ENCODE measurements at places on chromosomes 13 and 19.

- H3K27ac ChIP-seq: no peak overlapping the region
- peaks cover 31% of the 10 kb centered on the region for H3K27me3 ChIP-seq
- H3K4me1 ChIP-seq: no peaks in the 10 kb centered on the region
Measured at GRCh38 chr19:33306191-33306590, 3.9 kb upstream of the CEBPA start.

GRCh38 chr13:33764716-33765115, 53.2 kb upstream of the RFC3 start:
- no peaks in the 10 kb centered on the region for H3K4me1 ChIP-seq
- no peaks in the 10 kb centered on the region for H3K36me3 ChIP-seq
- DNase-seq: no peak
- no peak overlapping the region for H3K27ac ChIP-seq
- H3K27me3 ChIP-seq: peaks cover 2% of the 10 kb centered on the region

GRCh38 chr19:7694499-7694898, 7.4 kb downstream of the FCER2 start:
- H3K36me3 ChIP-seq: no peaks in the 10 kb centered on the region
- no peak for DNase-seq
- no peak overlapping the region for H3K4me3 ChIP-seq
- H3K27me3 ChIP-seq: peaks cover 7% of the 10 kb centered on the region
- H3K27ac ChIP-seq: no peak overlapping the region
- peaks cover 5% of the 10 kb centered on the region for H3K4me1 ChIP-seq

DNA sequence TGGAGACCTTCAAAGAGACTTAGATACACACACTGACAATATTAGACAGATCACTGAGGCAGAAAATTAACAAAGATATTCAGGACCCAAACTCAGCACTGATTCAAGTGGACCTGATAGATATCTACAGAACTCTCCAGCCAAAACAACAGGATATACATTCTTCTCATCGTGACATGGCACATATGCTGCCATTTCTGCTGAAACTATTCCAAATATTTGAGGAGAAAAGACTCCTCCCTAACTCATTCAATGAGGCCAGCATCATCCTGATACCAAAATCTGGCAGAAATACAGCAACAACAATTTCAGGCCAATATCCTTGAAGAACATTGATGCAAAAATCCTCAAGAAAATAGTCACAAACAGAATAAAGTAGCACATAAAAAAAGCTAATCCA, 53.3 kb downstream of the TRPC4 start:
- no peaks in the 10 kb centered on the region for H3K4me1 ChIP-seq
- H3K4me3 ChIP-seq: no peak overlapping the region
- DNase-seq: no peak
- H3K36me3 ChIP-seq: no peaks in the 10 kb centered on the region
- H3K27ac ChIP-seq: no peak overlapping the region

DNA sequence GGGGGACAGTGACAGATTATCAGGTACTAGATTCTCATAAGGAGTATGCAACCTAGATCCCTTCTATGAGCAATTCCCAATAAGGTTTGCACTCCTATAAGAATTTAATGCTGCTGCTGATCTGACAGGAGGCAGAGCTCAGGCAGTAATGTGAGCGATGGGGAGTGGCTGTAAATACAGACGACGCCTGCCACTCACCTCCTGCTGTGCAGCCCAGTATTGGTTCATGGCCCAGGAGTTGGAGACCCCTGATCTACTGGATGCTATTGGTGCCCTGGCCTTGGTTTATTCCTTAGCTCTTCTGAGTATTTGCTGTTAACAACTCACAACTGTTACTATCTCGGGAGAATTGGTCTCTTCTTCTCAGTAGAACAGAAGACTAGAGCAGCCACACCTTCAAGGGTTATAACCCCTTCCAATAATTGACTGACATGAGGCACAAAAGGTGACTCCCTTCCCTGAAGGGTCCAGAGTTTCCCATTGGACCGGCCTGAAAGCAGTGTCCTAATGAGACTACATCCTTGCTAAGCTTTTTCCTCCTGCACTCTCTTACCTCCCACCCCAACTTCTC, 35.0 kb upstream of the RBM26 start:
- H3K4me3 ChIP-seq: no peak overlapping the region
- no peaks in the 10 kb centered on the region for H3K27me3 ChIP-seq
- no peak overlapping the region for H3K27ac ChIP-seq
- no peak for DNase-seq

- no peak overlapping the region for H3K4me3 ChIP-seq
- H3K27ac ChIP-seq: no peak overlapping the region
- H3K27me3 ChIP-seq: peaks cover 43% of the 10 kb centered on the region
- DNase-seq: peak; percentile 60
Measured at GRCh38 chr13:91406619-91407018, 8.2 kb downstream of the GPC5 start.

- H3K4me3 ChIP-seq: no peak overlapping the region
- H3K4me1 ChIP-seq: no peaks in the 10 kb centered on the region
- H3K27me3 ChIP-seq: no peaks in the 10 kb centered on the region
- H3K27ac ChIP-seq: no peak overlapping the region
Measured at GRCh38 chr13:74886502-74886901, 595.5 kb downstream of the TBC1D4 start.

GRCh38 chr13:21541980-21542379, 62.0 kb downstream of the MICU2 start:
- H3K27me3 ChIP-seq: no peaks in the 10 kb centered on the region
- no peak overlapping the region for H3K4me3 ChIP-seq
- H3K36me3 ChIP-seq: peaks cover 27% of the 10 kb centered on the region

DNA sequence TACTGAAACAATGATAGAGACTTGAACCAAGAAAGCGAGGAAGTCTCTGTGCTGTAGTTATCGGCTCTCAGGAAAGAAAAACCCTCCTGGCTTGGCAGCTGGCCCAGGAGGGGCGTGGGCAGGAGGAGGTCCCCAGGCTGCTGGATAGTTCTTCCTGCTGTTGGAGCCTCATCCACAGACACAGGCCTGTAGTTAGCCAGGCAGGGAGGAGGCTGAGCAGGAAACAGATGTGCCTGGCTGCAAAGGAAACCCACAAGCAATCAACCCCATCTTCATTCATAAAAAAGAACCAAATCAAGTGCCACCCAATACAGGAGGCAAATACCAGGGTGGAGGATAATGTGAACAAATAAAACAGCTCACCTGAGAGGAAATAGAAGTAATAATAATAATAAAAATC, 86.2 kb downstream of the IRS2 start:
- H3K27ac ChIP-seq: no peak overlapping the region
- H3K36me3 ChIP-seq: no peaks in the 10 kb centered on the region
- no peak overlapping the region for H3K4me3 ChIP-seq
- H3K27me3 ChIP-seq: peaks cover 36% of the 10 kb centered on the region
- H3K4me1 ChIP-seq: peaks cover 4% of the 10 kb centered on the region
- no peak for DNase-seq

- H3K4me3 ChIP-seq: no peak overlapping the region
- no peaks in the 10 kb centered on the region for H3K27me3 ChIP-seq
- H3K27ac ChIP-seq: no peak overlapping the region
- no peaks in the 10 kb centered on the region for H3K4me1 ChIP-seq
- H3K36me3 ChIP-seq: peaks cover 48% of the 10 kb centered on the region
Measured at GRCh38 chr19:38711726-38712153, 32.5 kb downstream of the CAPN12 start.

DNA sequence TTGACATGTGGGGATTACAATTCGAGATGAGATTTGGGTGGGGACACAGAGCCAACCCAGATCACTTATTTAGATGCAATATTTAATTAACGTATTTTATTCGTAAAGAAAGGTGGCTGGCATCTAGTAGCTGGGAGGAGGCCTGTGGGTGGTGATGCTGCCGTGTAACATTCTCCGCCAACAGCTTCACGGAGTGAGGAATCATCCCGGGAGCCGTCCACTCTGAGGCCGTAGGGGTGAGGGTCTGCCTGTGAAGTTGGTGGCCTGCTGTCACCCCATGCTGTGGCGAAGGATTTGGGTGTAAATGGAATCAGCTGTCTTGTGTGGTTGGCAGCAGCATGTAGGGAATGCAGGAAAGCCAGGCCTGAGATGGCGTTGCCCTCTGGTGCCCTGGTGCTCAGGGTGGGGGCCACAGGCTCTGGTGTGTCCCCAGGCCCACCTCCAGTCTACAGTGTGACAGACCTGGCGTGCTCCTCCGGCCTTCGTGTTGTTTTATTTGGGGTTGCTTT, 3.3 kb upstream of the TEX29 start:
- peaks cover 10% of the 10 kb centered on the region for H3K36me3 ChIP-seq
- no peaks in the 10 kb centered on the region for H3K27me3 ChIP-seq

- H3K4me3 ChIP-seq: no peak overlapping the region
- no peak overlapping the region for H3K27ac ChIP-seq
- no peaks in the 10 kb centered on the region for H3K27me3 ChIP-seq
- no peaks in the 10 kb centered on the region for H3K4me1 ChIP-seq
- no peaks in the 10 kb centered on the region for H3K36me3 ChIP-seq
Measured at GRCh38 chr13:61810065-61810464, 394.4 kb upstream of the PCDH20 start.

DNA sequence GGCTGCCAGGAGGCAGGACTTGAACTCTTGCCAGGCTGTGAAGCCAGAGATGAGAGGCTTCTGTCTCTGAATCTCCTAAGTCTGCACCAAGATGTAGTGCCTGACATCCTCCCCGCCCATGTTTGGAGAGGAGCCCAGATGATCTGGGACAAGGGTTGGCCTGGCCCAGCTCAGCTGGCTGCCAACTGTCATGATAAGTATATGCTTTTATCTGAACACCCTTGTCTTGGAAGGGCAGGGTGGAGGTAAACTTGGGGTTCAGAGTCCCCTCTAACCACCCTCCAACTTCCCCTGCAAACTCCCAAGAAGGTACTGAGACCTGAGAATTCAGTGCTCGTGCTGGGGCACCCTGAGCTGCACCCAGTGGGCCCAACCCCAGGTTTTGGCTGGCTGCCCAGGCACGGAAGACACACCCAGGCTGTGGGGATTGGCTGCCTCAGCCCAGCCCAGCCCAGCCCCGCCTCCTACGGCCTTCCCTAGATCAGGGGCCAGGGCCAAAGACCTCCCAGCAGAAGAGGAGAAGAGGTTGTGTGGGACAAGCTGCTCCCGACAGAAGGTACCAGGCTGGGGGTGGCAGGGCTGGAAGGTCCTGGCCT, at the start of gene CYP4F12:
TSS of gene CYP4F12 (plus strand) at position 508 of the 596 bp plus-strand sequence. CDS start 443 bp downstream, outside the sequence.
- DNase-seq: no peak
- H3K4me3 ChIP-seq: no peak within 1 kb of the TSS
- H3K27me3 ChIP-seq: no peaks in the 10 kb centered on the region
- no peak within 1 kb of the TSS for H3K27ac ChIP-seq
- H3K4me1 ChIP-seq: no peaks in the 10 kb centered on the region

DNA sequence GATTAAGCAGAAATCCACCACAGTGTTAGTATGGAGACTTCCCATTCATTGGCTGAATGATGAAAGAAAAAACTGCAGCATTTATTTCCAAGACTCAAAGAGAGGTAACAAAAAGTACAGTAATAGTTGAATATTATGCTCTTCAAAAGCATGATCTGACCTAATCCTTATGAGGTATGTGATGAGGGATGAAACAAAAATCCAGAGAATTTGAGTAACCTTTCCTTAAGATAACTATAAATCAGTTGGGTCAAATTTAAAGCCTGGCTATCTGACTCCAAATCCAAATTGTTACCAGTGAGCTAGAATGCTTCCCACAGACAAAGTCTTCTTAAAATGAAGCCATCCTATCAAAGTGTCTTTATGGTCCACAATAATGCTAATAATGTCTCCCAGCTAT, 38.1 kb downstream of the NUFIP1 start:
- H3K4me1 ChIP-seq: no peaks in the 10 kb centered on the region
- no peaks in the 10 kb centered on the region for H3K27me3 ChIP-seq
- no peak overlapping the region for H3K27ac ChIP-seq

DNA sequence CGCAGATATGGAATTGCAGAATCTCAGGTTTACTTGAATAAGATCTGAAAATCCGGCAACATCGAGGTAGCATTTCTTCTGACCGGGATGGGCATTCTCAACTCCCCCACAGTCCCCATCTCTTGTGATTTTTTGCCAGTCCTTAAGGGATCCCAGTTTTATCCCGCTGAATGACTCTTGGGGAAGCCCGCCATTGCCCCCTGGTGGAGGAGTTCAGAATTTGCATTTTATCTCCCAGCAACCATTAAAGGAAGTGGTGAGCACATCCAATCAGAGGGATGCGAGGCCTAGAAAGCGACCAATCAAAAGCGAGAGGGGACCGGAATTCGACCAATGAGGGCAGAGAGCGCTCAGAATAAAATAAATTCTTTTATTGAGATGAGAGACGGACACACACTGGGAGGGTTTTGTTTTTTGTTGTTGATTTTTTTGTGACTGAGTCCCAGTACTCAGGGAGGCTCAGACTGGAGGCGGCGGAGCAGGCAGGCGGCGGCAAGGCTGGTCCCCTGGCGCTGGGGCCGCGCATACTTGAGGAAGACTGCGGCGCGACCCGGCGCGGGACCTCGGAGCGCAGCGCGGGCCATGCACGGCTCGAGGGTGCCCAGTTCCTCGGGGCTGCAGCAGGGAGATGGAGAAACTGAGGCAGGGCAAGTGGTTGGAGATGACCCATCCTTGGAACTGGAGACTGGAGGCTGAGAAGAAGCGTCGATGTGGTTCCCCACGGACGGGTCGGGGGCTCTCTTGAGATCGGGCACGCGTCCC, 3.9 kb upstream of the TTC9B start:
- DNase-seq: peak; percentile 82
- peaks cover 14% of the 10 kb centered on the region for H3K4me1 ChIP-seq
- peaks cover 51% of the 10 kb centered on the region for H3K27me3 ChIP-seq
- H3K4me3 ChIP-seq: no peak overlapping the region
- peaks cover 3% of the 10 kb centered on the region for H3K36me3 ChIP-seq

GRCh38 chr19:45599286-45599685, 2.7 kb downstream of the GPR4 start:
- H3K27ac ChIP-seq: no peak overlapping the region
- DNase-seq: no peak
- H3K36me3 ChIP-seq: no peaks in the 10 kb centered on the region
- H3K4me1 ChIP-seq: peaks cover 32% of the 10 kb centered on the region
- peaks cover 64% of the 10 kb centered on the region for H3K27me3 ChIP-seq

- H3K27ac ChIP-seq: no peak overlapping the region
- no peaks in the 10 kb centered on the region for H3K27me3 ChIP-seq
- no peak overlapping the region for H3K4me3 ChIP-seq
- H3K36me3 ChIP-seq: no peaks in the 10 kb centered on the region
- peaks cover 9% of the 10 kb centered on the region for H3K4me1 ChIP-seq
Measured at GRCh38 chr13:99628442-99628841, 127.2 kb downstream of the TM9SF2 start.

GRCh38 chr13:71522941-71523526, 344.0 kb downstream of the DACH1 start:
- no peak overlapping the region for H3K4me3 ChIP-seq
- no peaks in the 10 kb centered on the region for H3K4me1 ChIP-seq
- H3K27me3 ChIP-seq: no peaks in the 10 kb centered on the region
- no peak for DNase-seq
- no peak overlapping the region for H3K27ac ChIP-seq
- H3K36me3 ChIP-seq: no peaks in the 10 kb centered on the region

DNA sequence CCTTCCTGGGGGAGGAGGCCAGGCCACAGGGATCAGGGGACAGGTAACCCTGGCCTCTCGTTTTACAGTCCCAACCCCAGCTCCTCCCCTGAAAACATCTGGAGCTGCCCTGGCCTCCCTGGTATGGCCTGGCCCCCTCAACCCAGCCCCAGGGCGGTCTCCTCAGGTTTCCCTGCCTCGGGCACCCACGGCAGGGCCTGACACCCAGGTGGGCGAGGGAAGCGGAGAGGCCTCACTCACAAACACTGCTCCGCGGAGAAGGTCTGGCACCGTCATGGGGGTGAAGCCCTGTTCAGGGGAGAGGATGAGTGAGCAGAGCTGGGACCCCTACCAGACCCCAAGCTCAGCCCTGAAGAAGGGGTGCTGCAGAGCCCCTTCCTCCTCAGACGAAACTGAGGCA, 6.5 kb upstream of the CCER2 start:
- H3K27ac ChIP-seq: no peak overlapping the region
- H3K27me3 ChIP-seq: no peaks in the 10 kb centered on the region
- DNase-seq: no peak
- H3K36me3 ChIP-seq: peaks cover 8% of the 10 kb centered on the region
- no peaks in the 10 kb centered on the region for H3K4me1 ChIP-seq

GRCh38 chr13:62512194-62513141, 1096.8 kb upstream of the PCDH20 start:
- H3K27me3 ChIP-seq: no peaks in the 10 kb centered on the region
- no peaks in the 10 kb centered on the region for H3K36me3 ChIP-seq
- H3K4me3 ChIP-seq: no peak overlapping the region
- H3K4me1 ChIP-seq: no peaks in the 10 kb centered on the region

All from activated CD8-positive, alpha-beta T cell treated with anti-CD3 and anti-CD28 coated beads, Interleukin-2, amount 10 ng/mL, durations not matched to agents 7 days and 5 days (primary cell).